ENCODE measurements at places on chromosomes 6 and 20.
A peak's percentile ranks its signal among the peaks of the same experiment; 100 is the strongest.

DNA sequence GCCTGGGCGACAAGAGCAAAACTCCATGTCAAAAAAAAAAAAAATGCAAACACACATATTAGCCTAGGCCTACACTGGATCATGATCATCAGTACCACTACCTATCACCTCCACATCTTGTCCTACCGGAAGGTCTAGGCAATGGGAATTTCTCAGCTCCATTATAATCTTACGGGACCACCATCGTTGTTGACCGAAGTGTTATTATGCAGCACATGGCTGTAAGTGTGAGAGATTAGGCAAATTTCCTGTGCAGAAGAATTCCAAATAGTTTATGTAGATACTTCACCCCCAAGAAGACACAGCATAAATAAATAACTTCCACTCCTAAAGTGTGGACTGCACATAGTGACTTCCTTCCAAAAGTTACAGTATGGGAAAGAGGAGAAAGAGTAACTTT lies 16.8 kb upstream of the KIAA1755 start:
- no peak for DNase-seq

DNA sequence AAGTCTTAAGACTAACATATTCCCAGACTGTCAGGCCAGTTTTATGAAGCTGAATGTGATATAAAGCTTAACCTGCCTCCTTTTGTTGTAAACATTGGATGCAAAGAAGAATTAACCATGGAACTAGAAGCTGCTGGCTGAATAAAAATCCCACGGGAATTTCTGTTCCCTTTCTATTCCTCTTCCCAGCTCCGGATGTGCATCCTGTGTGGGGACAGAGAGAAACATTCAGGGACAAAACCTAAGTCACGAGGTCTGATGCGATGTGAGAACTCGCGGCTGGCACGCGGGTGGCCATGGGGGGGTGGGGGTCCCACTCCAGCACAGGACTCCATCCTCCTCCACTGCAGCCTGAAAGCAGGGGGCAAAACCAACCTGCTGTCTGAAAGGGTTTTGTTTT lies 32.2 kb downstream of the RAMACL start:
- DNase-seq = no peak

GRCh38 chr6:7859591-7859990 lies 51.0 kb downstream of the TXNDC5 start:
- DNase-seq = no peak

GRCh38 chr6:10441004-10441654 lies 26.3 kb upstream of the TFAP2A start:
- no peak for DNase-seq

DNA sequence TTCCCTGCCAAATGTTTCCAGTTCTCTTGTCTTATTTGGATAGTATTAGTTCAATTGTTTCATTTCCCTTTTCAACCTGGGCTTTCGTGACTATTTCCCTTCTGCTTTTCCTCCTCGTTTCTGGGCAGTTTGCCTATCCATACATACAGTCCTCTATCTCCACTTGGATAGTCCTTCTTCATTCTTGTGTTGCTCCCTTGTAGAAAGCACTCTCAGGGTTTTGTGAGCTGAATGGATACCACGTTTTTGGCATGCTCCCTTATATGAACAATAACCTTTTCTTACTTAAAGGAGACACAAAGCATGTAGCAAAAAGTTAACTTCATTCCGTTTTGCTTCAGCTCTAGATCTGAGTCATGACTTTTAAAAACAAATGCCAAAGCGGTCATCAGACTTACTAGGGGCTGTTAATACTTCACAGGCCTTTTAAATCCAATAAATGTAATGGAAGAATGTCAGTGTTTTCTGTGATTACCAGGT lies 16.6 kb downstream of the CRYBG1 start:
- DNase-seq = no peak

DNA sequence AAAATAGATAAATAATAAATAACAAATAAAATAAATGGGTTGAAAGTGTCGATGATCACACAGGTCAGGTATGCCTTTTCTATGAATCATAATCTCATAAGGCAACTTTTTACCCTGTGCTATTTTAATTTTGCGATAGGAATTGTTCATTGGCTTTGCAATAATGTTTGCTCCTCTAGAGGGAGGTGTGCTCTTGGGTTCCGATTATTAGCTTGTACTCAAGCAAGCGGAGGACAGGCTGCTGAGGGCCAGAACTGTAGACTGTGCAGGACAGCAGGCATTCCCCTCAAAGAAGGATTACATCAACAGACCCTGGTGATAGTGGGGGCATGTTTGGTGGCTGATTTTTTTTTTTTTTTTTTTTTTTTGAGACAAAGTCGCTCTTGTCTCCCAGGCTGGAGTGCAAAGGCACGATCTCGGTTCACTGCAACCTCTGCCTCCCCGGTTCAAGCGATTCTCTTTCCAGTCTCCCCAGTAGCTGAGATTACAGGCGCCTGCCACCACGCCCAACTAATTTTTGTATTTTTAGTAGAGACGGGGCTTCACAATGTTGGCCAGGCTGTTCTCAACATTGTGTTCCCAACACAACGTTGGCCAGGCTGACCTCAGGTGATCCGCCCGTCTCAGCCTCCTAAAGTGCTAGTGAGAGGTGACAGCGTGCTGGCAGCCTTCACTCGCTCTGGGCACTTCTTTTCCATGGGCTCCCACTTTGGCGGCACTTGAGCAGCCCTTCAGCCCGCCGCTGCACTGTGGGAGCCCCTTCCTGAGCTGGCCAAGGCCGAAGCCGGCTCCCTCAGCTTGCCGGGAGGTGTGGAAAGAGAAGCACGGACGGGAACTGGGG lies 35.6 kb downstream of the RIOK1 start:
- DNase-seq = peak; percentile 45

DNA sequence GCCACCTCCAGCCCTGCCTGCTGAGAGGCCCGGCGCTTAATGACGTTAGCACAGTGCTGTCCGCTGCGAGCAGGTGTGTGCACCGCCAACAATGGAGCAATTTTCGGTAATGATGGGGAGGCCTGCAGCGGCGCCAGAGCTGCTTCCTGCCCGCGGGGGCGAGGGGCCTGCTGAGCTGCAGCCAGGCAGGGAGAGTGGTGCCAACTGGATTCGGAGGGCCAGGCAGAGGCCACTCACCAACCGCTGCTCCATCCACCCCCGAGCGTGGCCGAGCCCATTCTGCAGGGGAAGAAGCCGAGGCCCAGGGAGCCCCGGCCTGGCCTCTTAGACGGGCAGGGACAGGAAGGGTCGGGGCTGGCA lies 9.6 kb downstream of the HRH3 start:
- no peak for DNase-seq

GRCh38 chr6:161141173-161141572 lies 132.7 kb downstream of the AGPAT4 start:
- no peak for DNase-seq

DNA sequence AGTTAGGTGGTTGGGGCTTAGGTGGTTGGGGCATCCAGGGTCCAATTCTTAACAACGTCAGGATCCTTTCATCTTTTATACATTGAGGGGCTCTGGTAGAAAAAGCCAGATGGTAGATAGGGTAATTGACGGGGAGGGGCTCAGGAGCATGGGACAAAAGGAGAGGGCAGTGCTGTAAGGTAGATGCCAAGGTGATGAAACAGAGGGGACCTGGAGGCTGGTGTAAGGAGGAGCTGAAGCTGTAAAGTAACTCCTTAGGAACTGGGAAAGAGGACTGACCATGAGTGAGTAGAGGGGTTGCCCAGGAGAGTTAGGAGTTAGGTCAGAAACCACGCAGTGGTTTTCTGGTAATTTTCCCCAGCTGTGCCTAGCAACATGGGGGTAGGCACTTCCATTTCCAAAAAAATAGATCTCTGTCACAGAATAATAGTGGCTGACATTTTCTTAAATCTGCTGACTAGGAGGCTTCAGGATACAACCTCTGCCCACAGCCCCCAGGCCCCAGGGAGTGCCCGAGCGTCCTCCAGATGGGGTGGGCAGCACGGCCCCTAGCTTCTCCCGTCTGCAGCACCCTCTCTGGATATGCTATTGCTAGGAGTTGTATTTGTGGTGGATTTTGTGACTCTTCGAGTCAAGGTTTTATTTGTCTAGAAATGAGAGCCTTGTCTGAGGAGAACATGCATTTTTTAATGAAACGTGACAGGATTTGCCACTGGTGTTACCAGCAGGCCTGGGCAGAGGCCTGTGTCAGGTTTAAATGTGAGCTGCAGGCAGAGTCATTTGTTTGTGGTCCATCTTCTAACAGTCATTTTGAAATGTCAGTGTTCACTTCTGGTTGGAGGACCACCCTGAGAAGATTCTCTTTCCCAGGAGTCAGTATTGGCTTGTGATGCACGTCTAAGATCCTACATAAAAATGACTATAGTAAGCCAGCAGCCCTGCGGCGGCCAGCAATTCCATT lies 44.6 kb downstream of the TULP4 start:
- no peak for DNase-seq

- DNase-seq = no peak
Observed at GRCh38 chr20:61490721-61491120, 238.7 kb downstream of the CDH4 start.

GRCh38 chr6:13577926-13578325 lies 3.5 kb downstream of the SIRT5 start:
- no peak for DNase-seq

- no peak for DNase-seq
Observed at GRCh38 chr6:143901885-143902750, 37.8 kb downstream of the ZC2HC1B start.

- no peak for DNase-seq
Observed at GRCh38 chr6:34383161-34383631, 9.3 kb downstream of the NUDT3 start.

- DNase-seq = peak; percentile 37
Observed at GRCh38 chr6:5994234-5994998, 12.3 kb downstream of the NRN1 start.

DNA sequence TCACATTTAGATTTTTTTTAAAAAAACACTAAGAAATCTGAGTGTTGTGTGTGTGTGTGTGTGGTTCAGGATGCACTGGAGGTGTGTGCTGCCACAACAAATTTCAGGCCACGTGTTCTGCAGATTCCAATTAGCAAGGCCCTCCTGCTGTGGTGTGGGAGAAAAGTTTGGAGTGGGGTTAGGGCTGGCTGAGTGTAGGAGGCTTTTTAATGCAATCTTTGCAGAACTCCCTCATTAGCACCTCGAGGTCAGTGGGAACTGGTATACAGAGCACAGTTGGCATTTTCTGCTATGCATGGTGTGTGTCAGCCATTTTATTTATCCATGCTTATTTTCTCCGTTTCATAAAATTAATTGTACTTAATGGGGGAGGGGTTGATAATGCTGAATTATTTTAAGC lies 187.6 kb downstream of the SOX4 start:
- DNase-seq = no peak

GRCh38 chr6:118774581-118774980 lies 119.4 kb upstream of the ASF1A start:
- no peak for DNase-seq

GRCh38 chr6:136811272-136811671 lies 11.1 kb upstream of the PEX7 start:
- no peak for DNase-seq

- no peak for DNase-seq
Observed at GRCh38 chr6:87822011-87822410, 120.0 kb upstream of the AKIRIN2 start.

DNA sequence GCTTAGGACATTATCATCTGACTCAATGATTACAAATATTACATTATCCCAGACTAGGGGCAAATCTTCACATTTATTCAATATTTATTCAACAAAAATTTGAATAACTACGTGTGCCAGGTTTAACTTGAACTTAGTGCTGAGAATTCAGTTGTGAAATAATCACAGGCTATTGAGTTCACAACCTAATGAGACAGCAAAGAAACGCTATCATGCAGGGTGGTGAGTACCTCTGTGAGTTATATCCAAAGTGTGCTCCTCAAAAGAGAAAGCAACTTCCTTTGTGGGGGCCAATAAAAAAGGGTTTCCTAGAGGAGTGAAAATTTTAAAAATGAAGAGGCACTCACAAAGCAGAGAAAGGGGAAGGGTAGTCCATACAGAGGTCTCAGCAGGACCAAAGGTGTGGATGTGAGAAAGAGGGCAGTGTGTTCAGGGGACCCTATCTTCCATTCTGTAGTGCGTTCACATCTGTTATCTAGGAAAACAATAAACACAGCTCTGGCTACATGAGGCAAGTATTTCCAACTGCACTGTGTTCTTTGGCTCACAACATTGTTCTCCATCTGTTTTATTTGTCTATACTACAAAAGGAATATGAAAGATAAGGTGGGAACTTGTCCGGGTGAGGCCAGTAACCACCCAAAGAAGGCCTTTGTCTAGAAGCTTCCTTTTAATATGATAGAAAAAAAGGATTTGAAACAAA lies 155.4 kb upstream of the MARCKS start:
- DNase-seq = no peak

DNA sequence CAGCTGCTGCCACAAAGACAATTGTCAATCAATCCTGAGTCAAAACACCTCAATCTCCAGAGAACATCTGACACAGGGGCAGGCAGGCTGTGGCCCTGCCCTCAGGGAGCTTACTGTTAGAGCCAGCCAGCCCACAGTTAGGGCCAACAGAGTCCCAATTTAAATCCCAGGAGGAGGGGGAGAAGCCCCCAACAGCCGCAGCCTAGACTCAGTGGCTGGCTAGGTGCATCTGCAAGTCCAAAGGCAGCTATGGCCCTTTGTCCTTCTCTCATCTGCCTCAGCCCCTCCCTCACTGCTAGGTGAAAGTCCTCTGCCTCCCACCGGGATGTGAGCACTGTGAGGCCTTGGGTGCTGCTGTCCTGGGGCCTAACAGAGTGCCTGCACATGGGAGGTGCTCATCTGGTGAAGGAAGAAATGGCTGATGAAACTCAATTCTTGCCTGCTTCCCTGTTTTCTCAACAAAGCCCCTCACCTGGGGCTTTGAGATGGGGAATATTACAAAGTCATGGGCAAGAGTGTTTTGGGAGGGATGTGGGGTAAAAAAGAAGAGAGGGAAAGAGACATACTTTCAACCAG lies 33.7 kb upstream of the VEGFA start:
- no peak for DNase-seq

- DNase-seq = no peak
Observed at GRCh38 chr6:152068622-152069261, 261.3 kb downstream of the ESR1 start.

- no peak for DNase-seq
Observed at GRCh38 chr20:23663180-23663579, 25.4 kb upstream of the CST3 start.

GRCh38 chr6:18260448-18261106 lies 3.8 kb downstream of the DEK start:
- DNase-seq = no peak

DNA sequence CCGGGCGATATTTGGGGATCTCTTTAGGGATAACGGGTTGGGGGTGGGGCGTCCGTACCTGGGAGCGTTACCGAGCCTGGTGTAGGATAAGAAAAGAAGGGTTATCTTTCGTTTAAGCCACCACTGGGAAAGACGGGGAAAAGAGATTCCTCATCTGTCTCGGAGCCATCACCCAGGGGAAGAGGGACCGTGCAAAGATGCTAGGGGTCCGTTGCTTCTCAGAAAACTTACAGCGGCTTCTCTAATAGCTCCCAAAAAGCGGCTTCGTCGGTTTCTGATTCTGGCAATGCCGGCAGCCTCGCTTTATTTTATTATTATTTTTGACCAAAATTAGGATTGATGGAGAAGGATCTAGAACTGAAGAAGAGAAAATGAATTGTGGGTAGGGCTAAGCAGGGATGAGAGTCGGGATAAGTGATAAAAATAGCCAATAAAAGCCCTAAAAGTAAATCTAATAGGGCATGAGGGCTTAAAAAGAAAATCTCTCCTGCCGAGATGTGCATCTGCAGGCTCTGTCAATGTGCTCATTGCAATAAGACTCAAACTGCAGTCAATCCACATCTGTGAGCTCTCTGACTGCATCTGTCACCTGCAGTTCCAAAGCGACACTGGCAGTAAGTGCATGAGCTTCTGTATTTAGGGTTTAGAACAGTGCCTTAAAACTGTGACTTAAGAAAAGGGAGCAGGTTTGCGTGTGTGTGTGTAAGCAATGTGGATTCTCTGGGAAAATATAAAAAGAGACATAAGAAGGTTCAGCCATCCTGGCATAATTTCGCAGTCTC lies 801 bp downstream of the TBPL1 start:
- no peak for DNase-seq

Data from iPS-NIHi11 (cell line).